ENCODE measurements at places on chromosomes 11 and 22.

DNA sequence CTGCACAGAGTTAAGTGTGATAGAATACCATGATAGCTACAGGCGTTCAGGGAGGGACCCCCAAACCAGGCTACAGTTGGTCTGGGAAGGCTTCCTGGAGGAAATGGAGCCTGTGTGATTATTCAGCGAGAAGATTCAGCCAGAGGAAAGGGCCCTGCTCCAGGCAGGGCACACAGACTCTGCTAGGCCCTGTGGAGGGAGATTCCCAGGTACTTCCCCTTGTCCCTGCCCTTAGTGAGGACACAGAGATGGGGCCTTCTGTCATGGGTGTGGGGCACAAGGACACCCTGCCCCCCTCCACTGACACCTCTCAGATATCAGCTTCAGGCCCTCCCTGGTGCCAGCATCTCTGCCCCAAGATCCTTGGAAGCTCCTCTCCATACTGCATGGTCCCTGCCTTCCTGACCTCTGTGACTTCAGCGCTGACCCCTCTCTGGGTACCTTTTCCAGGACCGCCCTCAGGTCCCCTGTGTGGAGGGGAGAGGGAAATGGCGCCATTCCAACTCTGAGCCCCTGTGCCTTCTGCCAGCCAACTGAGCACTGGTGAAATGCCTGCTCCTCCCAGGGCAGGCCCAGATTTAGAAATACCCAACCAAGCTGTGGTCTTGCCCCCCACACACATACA, 12.6 kb upstream of the POU2F3 start:
- no peak for DNase-seq

- DNase-seq = no peak
Measured at GRCh38 chr11:69491071-69492031, 9.9 kb downstream of the LINC01488 start.

GRCh38 chr11:131885431-131885830, 515.0 kb downstream of the NTM start:
- no peak for DNase-seq

GRCh38 chr11:74102321-74102720, 68.5 kb downstream of the C2CD3 start:
- no peak for DNase-seq

- DNase-seq = no peak
Measured at GRCh38 chr11:60919956-60920355, 4.3 kb upstream of the TMEM132A start.

DNA sequence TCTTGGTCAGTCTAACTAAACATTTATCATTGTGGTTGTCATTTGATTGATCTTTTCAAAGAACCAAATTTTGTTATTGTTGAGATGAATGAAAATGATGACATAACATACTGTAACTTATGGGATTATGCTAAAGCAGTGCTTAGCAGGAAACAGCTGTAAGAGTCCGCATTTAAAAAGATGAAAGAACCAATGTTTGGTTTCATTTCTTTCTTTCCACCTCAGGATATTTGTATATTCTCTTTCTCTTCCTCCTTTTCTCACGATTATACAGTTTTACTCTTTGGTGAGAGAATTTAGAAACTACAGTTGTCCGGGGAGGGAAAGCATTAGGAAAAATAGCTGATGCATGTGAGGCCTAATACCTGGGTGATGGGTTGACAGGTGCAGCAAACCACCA, 23.1 kb downstream of the PIH1D2 start:
- DNase-seq = no peak

GRCh38 chr11:43222215-43222614, 89.6 kb upstream of the API5 start:
- no peak for DNase-seq

- peak; percentile 53 for DNase-seq
Measured at GRCh38 chr11:35013514-35014233, 97.3 kb downstream of the PDHX start.

Data from hindlimb muscle (tissue), 1 donor.